ENCODE measurements at places on chromosomes 7 and 10.

GRCh38 chr7:155965010-155965409, 152.7 kb upstream of the SHH start:
- no peak for DNase-seq

DNA sequence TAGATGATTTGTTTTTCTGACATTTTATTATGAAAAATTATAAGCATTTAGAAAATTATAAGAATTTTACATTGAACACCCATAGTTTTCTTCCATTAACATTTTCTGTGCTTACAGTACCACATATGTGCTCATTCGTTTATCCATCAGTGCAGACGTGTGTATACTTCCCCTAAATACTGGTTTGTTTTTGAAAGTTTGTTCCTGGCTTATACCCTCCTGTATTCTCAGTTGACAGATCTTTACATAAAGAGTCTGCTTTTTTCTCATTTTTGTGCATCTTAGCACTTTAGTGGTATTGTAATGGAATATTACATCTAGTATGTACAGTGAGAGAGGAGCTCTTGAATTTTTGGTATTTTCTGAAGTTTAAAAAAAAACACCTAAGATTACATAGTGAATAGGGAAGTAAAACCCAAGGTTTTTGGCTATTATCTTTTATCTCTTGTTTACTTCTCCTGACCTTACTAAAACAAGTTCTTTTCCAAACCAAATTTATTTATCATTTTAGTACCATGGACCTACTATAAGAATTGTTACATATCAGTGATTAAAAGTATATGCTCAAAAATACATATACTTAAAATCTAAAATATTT, 8.1 kb downstream of the DLD start:
- no peak for DNase-seq

- DNase-seq, result no peak
These were observed 148.0 kb upstream of the NRP1 start for GRCh38 chr10:33482486-33482885.

GRCh38 chr7:81161451-81162075, 242.7 kb upstream of the SEMA3C start:
- no peak for DNase-seq

DNA sequence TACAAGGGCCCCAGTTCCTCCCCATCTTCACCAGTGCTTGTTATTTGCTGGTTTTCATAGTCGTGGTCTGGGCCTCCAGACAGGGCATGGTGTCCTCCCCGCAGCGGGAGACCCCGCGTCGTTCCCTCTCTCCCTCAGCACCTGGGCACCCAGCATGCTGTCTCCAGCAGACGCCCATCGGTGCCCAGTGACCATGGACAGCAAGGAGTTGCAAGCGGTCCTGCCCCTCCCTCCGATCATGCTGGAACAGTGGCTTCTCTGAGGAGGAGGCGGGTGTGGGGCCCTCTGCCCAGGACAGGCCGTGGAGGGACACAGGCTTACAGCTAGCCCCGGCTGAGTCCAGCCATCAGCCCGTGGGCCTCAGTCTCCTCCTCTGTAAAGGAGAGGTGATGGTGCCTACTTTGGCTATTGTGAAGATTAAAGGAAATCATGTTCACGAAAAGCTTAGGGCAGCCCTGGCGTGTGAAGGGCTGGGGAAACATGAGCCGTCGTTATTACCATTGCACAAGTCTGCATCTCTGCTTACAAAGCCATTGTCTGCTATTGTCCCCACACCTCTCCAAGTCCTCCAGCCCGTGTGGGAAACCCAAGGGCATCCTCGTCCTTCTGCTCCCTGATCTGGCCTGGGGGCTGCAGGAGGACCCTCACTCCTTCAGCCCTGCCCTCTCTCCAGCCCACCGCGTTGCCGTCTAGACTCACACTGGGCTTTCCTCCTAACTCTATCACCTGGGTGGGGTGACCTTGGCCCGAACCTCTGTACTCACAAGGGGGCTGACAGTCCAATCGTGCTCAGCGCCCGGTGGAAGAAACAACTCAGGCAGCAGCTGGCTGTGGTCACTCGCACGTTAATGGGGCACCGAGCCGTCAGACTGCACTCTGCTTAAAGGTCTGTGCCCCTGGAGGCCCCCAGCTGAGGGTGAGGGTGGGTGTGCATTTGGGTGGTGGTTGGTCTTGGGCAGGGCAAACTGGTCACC, 29.9 kb downstream of the EN2 start:
- no peak for DNase-seq

- DNase-seq, result no peak
These were observed 162.9 kb upstream of the AOAH start for GRCh38 chr7:36887233-36887632.

DNA sequence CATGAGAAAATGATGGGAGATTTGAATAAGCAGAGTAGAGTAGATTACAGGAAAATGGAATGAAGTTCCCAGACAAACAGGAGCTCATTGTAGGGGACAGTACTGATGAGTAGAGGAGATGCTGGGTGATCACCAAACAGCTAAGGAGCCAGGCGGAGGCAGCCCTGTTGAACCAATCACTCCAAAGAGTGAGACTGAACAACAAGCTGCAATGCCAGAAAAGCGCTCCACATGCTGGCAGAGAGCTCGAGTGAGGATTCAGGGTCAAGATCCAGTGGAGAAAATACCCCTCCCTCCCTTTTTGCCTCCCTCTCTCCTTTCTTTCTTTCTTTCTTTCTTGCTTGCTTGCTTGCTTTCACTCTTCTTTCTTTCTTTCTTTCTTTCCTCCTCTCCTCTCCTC, 133.3 kb downstream of the PFKFB3 start:
- no peak for DNase-seq

DNA sequence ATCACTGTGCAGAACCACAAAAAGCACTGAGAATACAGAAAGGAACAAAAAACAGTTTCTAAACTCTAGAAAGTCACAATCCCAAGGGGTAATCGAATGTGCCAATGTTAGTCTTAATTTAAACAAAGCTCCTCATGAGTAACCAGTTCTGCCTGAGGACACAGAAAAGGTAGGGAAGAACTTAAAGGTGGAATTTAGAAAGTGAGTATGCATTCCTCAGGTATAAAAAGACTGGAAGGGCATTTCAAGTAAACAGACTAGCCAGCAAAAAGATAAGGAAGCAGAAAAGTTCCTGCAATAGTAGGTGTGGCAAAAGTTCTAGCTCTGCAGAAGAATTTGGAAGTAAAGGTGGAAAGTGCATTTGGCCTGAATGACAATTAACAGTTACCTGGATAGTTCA, 84.6 kb upstream of the DLX6 start:
- DNase-seq, result no peak

DNA sequence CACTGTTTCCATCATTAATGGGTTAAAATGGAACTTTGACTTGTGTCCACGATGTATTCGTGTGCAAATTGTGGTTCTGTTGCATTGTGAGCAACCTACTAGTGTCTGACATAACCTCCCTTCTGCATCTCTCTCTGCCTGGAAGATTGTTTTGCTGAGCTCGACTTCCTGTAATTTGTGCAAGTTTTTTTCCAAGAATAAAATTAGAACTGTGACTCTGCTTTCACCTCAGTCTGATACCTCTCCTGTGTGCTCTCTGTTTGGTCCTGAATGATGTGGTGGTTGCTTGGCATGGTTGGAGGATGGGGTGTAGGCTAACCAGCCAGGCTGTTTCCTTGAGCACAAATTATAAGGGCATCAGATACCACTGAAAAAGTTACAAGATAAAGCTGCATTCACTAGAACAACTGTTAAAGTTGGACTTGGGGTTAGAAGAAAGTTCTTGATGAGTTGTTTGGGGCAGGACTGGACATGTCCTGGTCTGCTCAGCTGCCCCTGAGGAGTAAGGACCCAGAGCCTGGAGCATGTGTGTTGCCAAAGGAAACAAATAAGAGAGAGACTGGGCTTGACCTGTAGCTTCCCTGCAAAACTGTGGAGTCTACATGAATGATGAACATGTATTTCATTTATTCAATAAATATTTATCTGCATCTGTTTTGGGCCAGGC, 1.9 kb upstream of the VOPP1 start:
- DNase-seq, result no peak

GRCh38 chr7:128322040-128322643, 21.6 kb downstream of the RBM28 start:
- no peak for DNase-seq

DNA sequence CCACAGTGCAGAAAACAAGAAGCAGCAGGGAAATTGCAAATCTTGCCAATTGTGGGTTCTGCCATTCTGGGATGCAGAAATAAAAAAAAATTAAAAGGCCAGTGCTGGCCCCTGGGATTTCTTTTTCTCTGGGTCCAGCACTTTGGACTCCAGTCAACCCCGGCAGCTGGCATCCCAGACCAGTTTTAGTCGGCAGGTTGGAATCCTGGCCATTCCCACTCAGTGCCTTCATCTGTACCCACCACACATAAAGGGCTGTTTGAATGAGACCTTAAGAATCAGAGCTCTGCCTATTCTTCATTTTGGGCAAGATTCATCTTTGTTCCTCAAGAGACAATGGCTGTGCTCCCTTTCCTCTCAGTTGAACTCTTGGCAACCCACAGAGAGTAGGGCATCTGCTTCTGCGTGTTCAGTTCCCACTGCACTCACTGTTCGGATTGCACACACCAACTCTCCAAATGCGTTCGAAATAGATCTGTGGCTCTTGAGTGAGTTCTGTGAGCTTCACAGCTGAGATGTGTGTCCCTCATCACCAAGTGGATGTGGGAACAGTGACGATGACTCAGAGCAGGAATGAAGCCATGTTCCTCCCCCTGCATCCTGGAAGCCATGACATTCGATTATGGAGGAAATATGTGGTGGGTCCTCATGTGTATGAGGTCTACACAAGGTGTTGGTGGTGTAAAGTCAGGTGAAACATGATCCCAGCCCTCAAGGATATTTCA, 63.0 kb upstream of the EGFR start:
- no peak for DNase-seq

DNA sequence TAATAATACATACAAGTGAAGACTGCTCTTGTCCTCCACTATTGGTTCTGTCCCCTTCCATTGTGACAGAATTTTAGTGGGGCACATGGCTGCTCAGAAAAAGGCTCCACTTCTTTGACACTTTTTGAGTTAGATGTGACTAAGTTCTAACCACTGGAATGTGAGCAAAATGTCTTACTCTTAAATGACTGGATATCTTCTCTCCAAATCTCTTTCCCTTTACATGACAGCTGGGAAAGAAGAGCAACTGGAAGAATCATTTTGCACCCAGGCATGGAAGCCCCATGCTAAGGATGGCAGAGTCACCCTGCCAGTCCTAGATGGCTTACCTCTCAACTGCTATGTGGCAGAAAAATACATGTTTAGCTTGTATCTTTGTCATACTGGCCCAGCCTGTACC, 97.7 kb downstream of the CACNA2D1 start:
- no peak for DNase-seq

GRCh38 chr10:23314835-23315239, 29.8 kb downstream of the C10orf67 start:
- DNase-seq, result no peak

DNA sequence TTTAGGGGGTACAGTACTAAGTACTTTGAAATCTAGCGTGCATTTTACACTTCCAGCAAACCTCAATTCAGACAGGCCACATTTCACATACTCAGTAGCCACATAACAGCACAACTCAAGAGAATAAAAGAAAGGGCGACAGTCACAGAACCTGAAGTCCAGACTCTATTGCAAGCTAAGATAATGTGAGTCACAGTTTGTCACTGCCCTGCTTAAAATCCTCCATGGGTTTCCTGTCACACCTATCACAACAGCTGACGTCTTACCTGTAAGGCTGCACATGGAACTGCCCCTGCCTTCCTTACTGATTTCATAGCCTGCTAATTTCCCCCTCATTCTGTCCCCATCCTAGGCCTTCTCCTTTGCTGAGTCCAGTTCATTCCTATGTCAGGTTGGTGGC, 16.1 kb upstream of the CDK14 start:
- no peak for DNase-seq

Measured in activated CD8-positive, alpha-beta memory T cell treated with anti-CD3 and anti-CD28 coated beads for 48 hours (primary cell).